NCI-H187 (cell line): ENCODE measurements at places on chromosomes 16 and 17.

DNA sequence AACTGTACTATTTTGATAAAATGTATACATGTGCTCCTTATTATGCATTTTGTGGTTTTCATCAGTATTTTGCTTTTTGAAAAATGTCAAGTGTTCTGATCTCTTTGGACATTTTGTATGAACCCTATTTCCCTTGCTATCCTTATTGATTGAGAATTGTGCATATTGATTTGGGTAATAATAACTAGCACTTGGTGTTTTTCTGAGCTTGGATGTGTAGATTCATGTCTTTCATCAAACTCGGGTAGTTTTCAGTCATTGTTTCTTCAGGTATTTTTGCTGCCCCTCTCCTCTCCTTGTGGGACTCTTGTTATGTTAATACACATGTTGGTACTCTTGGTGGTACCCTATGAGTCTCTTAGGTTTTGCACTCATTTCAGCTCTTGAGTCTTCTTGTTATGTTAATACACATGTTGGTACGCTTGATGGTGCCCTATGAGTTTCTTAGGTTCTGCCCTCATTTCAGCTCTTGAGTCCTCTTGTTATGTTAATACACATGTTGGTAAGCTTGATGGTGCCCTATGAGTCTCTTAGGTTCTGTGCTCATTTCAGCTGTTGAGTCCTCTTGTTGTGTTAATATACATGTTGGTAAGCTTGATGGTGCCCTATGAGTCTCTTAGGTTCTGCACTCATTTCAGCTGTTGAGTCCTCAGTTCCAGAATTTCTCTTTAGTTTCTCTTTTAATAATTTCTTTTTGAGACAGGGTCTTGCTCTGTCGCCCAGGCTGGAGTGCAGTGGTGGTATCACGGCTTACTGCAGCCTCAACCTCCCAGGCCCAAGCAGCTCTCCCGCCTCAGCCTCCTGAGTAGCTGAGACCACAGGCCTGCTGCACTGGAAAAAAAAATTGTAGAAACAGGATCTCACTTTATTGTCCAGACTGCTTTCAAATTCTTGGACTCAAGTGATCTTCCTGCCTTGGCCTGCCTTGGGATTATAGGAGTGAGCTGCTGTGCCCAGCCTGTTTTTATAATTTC lies 19.3 kb downstream of the ZNF750 start:
- no peak for DNase-seq

DNA sequence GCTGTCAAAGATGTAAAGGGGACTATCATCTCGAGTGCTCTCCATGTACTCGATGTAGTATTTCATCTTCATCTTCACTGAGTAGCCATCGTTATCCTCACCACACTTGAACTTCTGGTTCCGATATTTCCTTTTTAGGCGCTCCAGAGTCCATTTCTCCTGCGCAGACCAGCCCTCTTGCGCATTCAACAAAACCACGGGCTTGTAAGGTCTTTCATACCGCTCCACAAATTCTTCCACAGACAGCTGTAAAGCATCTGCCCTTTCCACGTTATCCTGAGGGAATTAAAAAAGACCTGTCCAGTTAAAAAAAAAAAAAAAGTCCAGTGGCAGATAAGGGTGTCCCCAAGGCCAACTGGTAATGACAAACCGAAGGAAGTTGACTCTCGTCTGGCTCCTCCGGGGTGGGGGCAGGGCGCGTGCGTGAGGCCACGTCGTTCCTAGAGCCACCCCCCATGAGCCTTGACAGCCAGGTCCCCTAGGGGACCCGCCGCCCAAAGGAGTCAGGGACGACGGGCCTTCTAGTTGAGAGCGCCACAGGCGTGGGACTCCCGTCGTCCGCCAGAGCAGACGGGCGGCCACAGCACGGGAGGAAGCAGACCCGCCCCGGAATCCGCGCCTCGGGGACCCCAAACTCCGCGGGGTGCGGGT lies 701 bp downstream of the JMJD6 start:
- peak; percentile 9 for DNase-seq

GRCh38 chr17:76063875-76064546 lies 8.3 kb downstream of the SRP68 start:
- no peak for DNase-seq

- DNase-seq = no peak
Observed at GRCh38 chr16:59905606-59906005, 1171.5 kb upstream of the GOT2 start.

- DNase-seq = no peak
Observed at GRCh38 chr17:44502598-44503146, 534 bp downstream of the GPATCH8 start.

GRCh38 chr16:85332175-85332574 lies 219.9 kb upstream of the CIBAR2 start:
- no peak for DNase-seq

DNA sequence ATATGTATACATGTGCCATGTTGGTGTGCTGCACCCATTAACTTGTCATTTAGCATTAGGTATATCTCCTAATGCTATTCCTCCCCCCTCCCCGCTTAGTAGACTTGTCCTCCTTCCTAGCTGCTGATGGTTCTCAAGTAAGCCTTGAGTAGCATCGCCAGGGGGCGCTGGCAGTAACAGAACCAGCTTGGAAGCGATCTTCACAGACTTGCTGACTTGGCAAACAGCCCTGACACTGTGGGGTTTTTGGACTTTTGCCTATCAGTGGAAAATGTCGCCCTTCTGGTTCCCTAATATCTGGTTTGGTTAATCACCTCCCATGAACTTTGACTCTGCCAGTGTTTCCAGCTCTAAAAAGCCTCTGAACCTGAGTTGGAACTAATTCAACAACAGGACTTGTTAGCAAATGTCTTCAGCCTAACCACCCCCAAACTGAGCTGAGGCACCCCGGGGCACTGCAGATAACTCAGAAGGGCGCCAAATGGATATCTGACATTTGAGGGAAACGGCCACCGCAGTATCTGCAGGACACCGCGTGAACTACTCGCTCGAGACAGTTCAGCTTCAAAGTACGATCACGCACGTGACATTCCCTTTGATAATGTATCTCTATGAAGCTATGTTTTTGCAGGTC lies 15.4 kb upstream of the SPATA32 start:
- DNase-seq = peak; percentile 75

DNA sequence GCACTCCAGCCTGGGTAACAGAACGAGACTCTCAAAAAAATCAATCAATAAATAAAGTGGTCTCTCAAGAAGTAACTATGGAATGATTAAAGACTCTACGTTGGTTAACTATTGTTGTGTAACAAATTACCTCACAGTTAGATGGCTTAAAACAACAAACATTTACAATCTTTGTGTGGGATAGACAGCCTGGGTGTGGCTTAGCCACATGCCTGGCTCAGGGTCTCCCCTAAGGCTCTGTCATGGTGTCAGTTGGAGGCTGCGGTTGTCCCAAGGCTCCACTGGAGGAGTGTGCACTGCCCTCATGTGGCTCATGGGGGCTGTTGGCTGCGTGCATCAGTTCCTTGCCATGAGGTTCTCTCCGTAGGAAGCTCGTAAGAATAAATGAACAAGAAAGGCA lies 294.5 kb downstream of the SNX29 start:
- DNase-seq = no peak

GRCh38 chr17:8518326-8518725 lies 82.6 kb downstream of the NDEL1 start:
- DNase-seq = no peak

- no peak for DNase-seq
Observed at GRCh38 chr17:35895636-35896587, 15.8 kb upstream of the CCL5 start.

DNA sequence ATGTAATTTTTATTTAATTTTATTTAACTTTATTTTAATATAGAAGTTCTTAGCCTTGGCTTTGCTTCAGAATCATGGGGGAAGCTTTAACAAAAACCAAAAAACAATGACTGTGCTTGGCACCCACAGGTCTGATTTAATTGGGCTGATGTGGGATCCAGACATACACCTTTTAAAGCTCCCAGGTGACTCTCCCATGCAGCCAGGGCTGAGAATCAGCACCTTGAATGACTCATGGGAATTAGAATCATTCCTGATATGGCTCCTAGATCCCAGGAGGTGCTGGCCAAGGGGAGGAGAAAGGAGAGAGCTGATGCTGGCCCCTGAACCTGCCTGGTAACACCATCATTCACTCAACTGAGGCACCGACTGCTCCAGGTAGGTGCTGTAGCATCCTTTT lies 240.7 kb downstream of the PARN start:
- DNase-seq = no peak

DNA sequence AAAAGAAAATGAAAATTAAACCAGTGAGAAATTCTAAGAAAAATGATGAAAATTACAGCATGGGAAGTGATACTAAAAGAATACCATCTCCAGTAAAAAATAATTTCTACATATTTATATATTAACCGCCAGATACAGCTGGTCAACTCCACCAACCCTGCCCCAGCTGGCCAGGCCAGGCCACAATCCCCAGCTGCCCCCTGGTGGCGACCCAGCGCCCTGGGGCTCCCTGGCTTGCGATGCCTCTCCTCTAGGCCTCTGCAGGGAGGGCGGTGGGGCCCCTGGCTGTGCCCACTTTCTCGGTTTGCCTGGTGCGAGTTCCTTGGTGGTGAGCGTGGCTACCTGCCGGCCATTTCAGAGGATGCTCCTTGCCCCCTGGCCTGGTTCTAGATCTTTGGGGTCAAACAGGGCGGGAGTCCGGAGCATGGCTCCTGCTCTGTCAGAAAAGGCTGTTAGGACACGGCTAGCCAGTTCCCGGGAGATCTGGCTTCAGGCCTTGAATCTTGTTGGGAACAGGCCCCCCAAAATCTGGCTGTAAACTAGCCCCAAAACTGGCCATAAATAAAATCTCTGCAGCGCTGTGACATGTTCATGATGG lies 14.5 kb downstream of the GLIS2 start:
- DNase-seq = no peak

- DNase-seq = no peak
Observed at GRCh38 chr16:84513123-84513522, 8.7 kb upstream of the MEAK7 start.

DNA sequence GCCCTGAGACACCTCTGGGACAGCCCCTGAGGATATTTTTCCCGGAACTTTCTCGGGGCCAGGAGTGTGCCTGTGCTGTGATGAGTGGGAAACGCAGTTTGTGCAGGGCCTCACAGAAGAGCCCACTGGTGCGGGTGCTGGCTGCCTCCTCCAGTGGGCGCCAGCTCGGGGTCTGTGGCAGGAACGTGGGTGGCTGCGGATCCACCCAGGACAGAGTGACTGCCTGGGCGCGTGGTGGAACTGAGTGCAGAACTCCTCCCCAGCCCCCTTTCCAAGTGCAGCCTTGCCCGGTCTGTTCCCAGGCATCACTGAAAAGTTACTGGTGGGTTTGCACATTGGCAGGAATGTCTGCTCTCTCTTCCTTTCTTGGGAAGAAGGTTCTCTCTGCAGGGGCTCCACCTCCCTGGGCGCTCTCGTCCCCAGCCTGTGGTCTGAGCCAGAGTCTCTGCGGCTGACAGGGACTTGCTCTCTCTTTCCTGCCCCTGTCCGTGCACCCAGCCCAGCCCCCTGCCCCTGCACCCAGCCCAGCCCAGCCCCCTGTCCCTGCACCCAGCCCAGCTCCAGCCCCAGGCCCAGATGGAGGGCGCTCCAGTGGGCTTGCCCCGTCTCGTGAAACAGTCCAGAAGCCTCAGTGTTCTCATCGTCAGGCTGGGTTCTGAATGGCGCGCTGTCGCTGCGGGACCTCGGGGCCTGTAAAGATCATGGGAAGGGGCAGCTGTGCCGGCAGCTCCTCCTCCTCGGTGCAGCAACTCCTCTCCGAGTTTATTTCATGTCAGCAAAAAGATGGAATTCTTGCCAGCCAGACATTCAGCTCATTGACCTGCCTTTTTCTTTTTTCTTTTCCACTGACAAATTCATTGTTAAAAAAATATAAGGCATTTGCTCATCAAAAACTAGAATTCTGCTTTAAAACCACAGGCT lies 117.5 kb downstream of the BANP start:
- no peak for DNase-seq

DNA sequence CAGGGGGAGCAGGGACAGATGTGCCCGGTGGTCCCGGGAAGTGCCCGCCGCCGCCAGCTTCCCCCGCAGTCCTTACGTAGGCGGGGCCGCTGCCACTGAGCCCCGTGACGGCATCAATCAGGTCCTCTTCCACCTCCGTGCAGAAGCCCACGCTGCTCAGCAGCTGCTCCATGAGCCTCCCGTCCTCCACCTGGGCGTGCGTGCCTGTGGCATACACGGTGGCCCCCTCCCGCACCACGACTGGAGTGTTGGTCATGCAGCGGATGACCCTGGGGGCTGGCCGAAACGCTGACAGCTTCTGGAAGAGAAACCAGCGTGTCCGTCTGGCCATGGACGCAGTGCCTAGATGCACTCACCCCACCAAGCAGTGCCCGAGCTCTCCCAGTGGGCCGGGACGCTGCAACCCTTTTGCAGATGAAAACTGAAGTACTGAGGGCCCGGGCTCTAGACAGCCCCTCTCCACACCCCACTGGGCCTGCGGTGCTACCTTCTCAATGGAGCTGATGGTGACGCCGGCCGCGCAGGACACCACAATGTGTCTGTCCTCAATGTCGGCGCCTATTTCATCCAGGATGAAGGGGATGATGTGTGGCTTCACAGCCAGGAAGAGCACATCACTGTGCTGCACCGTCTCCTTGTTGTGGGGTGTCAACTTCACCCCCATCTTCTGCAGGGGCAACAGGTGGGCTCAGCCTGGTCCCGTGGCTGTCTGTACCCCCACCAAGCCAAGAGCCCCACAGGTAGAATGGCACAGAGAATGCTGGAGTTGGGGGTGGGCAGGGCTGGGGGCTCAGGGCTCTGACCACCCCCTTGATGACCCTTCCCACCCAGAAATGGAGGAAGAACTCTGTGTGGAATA lies 2.0 kb downstream of the PYCR1 start:
- no peak for DNase-seq

GRCh38 chr17:14616528-14616927 lies 315.6 kb downstream of the HS3ST3B1 start:
- DNase-seq = no peak

DNA sequence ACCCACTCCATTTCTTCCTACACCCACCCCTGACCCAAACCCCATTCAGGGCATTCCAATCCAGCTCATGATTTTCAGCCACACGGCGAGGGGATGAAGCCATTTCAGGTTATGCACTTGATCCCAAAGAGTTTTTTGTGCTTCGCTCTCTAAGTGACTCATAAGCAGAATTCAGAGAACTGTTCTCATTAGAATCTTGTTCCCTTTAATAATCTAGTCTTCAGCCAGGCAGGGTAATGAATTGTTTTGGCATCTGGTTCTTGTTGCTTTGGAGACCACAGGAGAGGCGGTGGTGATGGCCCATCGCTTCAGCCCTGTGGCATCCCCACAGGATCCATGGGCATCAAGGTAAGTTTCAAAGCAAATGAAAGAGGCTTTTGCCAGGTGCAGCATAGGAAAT lies 4.8 kb upstream of the KRT31 start:
- no peak for DNase-seq

GRCh38 chr17:7016418-7016817 lies 4.0 kb downstream of the RNASEK start:
- DNase-seq = no peak

DNA sequence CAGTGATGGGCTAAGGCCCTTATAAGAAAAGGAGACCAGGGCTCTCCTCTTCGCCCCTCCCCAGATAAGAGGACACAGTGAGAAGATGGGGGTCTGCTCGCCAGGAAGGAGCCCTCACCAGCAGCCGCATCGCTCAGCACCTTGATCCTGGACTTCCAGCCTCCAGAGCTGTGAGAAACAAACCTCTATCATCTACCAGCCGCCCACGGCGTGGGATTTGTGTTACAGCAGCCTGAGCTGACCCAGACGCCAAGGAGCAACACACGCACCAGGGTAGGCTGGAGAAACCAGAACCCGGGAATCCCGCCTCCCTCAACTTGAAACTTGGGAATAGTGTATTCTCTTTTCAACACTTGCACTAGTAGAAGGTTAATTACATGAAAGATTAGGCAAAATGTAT lies 4.2 kb upstream of the ZG16B start:
- DNase-seq = no peak
